Heart left ventricle (tissue), 16 donors: ENCODE measurements at places on chromosomes 7 and 10.

DNA sequence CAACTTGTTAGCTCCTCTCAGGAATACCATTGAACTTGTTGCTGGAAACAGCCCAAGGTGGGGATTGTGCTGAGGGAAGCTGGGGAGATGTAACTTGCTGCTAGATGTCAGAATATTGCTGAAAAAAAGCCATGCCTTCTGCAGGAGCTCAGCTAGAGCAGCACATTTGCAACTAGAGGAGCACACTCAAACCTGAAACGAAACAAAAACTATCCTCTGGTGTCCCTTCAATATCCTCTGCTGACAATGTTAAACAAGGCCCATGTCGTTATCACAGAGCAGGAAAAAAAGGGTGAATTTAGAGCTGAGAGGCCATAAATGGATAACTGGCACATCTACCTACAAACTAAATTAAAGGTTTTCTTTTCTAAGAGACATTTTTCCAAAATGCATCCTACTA is 53.7 kb upstream of the MACC1 start:
- H3K4me3 ChIP-seq: no peak overlapping the region
- H3K36me3 ChIP-seq: no peaks in the 10 kb centered on the region
- no peaks in the 10 kb centered on the region for H3K4me1 ChIP-seq
- DNase-seq: no peak
- H3K27me3 ChIP-seq: no peaks in the 10 kb centered on the region

DNA sequence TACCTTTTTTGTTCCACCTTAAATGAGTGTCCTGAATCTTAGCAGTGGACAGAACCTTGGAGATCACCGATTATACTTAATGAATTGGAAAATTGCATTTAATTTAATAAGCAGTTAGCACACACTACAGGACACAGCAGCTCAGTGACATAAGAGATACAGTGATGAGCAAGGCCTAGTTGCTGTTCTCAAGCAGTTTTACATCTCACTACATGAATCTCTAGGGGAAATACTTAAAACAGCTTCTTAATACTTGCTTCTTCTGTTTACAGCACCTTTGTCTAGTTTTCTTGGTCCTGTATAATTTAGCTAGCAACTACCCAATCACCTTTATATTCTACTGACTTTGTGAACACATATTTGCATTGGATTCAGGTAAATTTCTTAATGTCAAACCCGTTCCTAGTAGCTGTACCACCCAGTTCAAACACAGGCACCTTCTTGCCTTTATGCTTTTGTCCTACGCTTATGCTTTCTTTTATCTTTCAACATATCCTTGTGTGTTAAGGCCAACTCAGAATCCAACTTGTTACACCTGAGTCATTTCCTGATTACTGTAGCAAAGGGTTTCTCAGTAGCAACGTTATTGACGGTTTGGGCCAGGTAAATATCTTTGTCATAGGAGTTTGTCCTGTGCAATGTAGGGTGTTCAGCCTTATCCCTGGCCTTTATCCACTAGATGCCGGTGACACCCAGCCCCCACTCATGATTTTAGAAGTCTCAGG is 1.8 kb downstream of the STAM start:
- DNase-seq: no peak
- no peaks in the 10 kb centered on the region for H3K27me3 ChIP-seq
- no peaks in the 10 kb centered on the region for H3K36me3 ChIP-seq
- H3K27ac ChIP-seq: peak overlapping the region; percentile 98
- peak overlapping the region; percentile 1 for H3K4me3 ChIP-seq

- no peak for DNase-seq
- H3K27me3 ChIP-seq: no peaks in the 10 kb centered on the region
- H3K27ac ChIP-seq: peak overlapping the region; percentile 64
- peaks cover 17% of the 10 kb centered on the region for H3K4me1 ChIP-seq
Measured at GRCh38 chr10:29687421-29688164, 52.8 kb upstream of the SVIL start.

DNA sequence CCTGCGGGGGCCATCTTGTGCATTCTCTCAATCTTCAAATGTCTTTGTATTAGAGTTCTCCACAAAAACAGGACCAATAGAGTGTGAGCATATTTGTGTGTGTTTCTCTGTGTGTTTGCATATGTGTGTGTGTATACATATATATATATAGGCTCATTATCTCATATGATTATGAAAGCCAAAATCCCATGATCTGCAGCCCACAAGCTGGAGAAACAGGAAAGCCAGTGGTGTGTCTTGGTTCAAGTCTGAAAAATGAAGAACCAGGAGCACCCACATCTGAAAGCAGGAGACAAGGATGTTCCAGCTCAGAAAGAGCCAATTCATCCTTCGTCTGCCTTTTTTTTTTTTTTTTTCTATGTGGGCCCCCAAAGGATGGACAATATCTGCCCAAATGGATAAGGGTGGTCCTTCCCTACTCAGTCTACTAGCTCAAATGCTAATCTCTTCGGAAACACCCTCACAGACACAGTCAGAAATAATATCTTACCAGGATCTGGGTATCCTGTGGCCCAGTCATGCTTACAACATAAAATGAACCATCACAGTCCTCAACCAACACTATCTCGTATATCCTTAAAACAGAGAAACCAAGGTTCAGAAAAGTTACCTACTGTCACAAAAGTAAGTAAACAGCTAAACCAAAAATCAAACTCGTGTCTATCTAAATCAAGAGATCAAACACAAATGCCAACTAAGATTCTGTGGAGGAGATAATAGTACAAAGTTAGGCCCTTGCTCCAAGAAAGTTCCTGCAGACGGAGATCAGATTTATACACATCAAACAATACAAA is 141.9 kb downstream of the JMJD1C start:
- no peak for DNase-seq
- H3K27me3 ChIP-seq: no peaks in the 10 kb centered on the region
- peaks cover 3% of the 10 kb centered on the region for H3K4me1 ChIP-seq

DNA sequence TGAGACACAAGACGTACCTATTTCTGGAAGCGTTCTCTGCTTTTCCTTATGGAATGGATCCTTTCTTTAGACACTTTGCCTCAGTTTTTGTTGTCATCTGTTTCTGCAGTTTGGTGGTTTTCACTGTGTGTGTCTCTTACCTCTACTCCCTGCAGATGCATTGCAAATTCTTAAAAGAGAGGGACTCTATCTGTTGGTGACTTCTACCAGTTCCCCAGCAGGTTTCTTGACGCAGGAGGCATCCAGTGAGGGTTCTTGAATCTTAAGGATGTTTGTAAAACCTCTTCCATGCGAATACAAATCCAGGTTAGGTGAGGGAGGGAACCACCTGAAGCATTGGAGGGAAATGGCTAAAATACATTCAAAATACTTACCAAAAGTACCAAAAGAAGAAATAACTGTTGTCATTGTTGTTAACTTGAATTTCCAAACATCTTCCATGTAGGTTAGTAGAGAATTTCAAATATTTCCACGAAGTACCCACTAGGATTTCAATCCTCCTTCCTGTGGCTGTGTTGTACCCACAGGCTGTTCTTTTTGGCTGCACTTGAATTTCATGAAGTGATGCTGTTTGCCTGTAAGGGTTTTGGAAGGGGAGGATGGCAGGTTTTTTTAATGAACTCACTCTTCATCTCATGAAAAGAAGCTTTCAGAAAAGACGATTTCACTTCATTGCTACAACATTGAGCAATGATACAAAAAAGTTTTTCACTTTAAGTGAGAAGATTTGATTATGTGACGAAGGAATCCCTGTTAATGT is 32.2 kb downstream of the PLXDC2 start:
- H3K4me3 ChIP-seq: no peak overlapping the region
- H3K36me3 ChIP-seq: no peaks in the 10 kb centered on the region
- H3K27me3 ChIP-seq: no peaks in the 10 kb centered on the region
- H3K4me1 ChIP-seq: peaks cover 10% of the 10 kb centered on the region

DNA sequence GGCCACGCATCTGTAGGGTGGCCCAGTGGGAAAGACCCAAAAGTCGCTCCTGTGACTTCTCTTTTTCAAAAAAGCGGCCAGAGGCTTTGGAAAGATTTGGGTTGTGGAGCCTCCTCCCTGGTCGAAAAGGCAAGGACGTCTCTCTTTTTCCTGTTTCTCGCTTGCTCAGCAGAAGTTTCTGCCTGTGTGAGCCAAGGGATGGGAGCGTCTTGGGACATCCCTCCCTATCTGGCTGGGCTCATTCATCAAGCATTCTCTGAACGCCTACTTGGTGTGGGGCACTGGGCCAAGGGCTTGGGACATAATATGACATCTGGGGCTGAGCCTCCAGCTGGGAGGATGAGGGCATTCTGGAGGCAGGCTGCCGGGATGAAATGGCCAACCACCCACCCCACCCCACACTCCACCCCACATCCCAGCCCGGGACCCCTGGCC is 120.9 kb downstream of the C10orf105 start:
- no peaks in the 10 kb centered on the region for H3K27me3 ChIP-seq
- peak; percentile 87 for DNase-seq
- H3K27ac ChIP-seq: peak overlapping the region; percentile 61
- H3K36me3 ChIP-seq: no peaks in the 10 kb centered on the region
- H3K4me3 ChIP-seq: no peak overlapping the region
- H3K4me1 ChIP-seq: peaks cover 14% of the 10 kb centered on the region

DNA sequence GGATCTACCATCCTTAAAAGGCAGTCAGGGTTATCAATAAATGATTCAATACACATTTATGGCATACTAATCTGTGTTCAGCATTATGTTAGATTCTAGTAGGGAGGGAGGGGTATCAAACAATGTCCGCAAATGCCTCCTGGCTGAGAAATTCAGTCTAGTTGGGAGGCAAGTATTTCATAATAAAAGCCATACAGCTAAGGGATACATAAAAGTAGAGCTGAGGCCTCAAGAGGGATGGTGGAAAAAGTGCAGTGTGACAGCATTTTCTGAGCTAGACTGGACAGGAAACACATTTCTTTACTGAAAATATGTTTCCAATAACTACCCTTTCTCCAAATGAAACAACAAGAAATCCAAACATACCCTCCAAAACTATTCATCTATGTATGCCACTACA is 152.8 kb upstream of the LRRN3 start:
- H3K27ac ChIP-seq: no peak overlapping the region
- H3K27me3 ChIP-seq: no peaks in the 10 kb centered on the region
- DNase-seq: no peak
- H3K4me1 ChIP-seq: no peaks in the 10 kb centered on the region
- H3K4me3 ChIP-seq: no peak overlapping the region

DNA sequence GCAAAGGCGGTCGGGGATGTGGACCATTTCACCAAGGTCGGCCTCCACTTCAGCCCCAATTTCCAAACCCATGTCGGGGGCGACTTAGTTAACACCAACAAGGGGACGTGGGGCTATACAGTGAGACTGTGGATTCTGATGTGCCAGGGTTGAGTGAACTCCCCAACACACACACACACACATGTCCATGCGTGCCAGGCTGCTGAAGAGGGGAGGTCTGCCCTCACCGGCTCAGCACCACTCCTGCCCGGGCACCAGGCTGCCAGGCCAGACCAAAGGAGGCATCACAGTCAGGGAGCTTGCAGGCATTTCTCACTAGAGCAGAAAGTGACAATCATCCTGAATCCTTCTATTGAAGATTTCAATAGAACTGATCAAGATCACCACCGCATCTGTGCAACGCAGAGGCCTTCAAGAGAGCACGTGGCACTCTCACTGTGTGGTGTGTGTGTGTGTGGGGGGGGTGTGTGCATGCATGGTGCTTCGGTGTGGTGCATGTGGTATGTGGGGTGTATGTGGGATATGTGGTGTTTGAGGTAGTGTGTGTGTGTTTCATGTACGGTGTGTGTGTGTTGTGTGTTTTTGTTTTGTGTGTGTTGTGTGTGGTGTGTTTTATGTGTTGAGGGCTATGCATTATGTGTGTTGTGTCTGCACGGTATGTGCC is 403.5 kb upstream of the RNF32 start:
- no peak overlapping the region for H3K4me3 ChIP-seq
- H3K27me3 ChIP-seq: no peaks in the 10 kb centered on the region
- H3K4me1 ChIP-seq: no peaks in the 10 kb centered on the region
- H3K27ac ChIP-seq: no peak overlapping the region
- no peak for DNase-seq
